AG09319 (cell line): ENCODE measurements at places on chromosomes 7 and 10.

GRCh38 chr10:75803816-75804552, 372.6 kb downstream of the LRMDA start:
- no peak for DNase-seq

- no peak for DNase-seq
Measured at GRCh38 chr7:2864204-2864985, 20.3 kb upstream of the GNA12 start.

GRCh38 chr7:44796034-44796503, 412 bp upstream of the PPIA start:
- DNase-seq = peak; percentile 18

GRCh38 chr10:113127261-113127900, 177.3 kb downstream of the TCF7L2 start:
- DNase-seq = no peak

- DNase-seq = no peak
Measured at GRCh38 chr7:112130729-112131410, 75.3 kb downstream of the DOCK4 start.

- DNase-seq = no peak
Measured at GRCh38 chr7:135454060-135454459, 55.8 kb downstream of the CNOT4 start.

DNA sequence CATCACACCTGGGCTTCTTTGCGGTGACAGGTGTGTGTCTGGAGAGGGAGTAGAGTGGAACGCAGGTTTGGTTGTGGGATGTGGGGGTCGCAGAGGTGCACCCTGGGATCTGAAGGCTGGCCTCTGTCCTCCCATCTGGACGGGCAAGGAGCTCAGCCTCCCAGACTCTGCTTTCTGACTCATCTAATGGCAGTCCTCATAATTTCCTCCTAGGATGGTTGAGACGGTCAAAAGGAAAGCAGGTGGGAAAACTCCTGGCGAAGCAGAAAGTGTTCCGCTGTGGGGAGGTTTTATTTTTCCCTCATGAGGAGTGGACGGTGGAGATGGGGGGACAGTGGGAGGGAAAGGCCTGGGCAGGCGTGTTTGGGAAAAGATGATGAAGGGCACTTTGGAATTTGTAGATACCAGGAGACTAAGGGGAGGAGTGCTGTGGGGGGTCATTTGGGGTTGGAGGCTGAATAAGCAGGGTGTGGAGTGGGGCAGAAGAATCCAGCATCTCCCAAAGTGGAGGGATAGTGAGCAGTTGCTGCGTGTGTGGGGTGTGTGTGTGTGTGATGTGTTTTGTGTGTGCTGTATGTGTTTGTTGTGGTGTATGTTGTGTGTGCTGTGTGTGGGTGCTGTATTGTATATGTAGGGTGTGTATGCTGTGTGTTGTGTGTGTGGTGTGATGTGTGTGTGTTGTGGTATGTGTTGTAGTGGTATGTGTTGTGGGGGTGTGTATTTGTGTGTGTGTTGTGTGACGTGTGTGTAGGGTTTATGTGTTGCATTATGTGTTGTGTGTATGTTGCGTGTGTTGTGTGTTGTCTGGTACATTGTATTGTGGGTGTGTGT, 97.2 kb upstream of the PODXL start:
- no peak for DNase-seq

DNA sequence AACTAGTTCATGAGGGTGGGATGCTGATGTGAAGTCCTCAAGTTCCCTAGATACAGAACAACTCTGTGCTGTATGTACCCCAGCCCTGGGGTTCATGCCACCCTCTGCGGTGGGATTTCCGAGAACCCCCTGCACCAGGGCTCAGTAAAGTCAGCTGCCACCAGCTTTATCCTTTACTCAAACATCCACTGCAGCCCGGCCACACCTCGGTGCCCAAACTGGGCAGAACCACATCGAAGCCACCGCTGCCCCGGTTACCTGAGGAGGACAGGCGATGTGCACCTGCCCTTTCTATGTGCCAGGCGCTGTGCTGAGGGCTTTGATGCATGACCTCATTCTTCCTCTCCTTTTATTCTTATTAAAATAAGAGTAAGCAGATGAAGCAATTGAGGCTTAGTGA, 9.9 kb upstream of the CALML5 start:
- no peak for DNase-seq

DNA sequence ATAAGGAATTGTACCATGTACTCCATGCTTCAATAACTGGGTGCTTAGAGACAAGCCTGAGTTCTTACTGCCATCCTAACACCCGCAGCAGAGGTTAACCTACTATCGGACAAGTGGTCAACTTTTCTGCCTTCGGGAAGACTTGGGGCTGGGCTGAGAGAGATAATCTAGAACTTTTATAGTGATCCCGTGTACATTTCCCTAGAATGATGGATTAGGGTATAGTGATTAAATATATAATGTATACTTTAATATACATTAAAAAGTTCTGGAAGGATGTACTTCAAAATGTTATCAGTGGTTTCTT, 12.2 kb upstream of the HNRNPF start:
- no peak for DNase-seq

GRCh38 chr7:3916146-3916545, 615.1 kb downstream of the SDK1 start:
- no peak for DNase-seq

- DNase-seq = no peak
Measured at GRCh38 chr7:2116989-2117591, 115.7 kb downstream of the MAD1L1 start.

GRCh38 chr7:45665172-45665571, 91.0 kb downstream of the ADCY1 start:
- no peak for DNase-seq

- DNase-seq = no peak
Measured at GRCh38 chr7:124720195-124720594, 45.4 kb downstream of the GPR37 start.

- DNase-seq = no peak
Measured at GRCh38 chr7:3551536-3551935, 250.5 kb downstream of the SDK1 start.

DNA sequence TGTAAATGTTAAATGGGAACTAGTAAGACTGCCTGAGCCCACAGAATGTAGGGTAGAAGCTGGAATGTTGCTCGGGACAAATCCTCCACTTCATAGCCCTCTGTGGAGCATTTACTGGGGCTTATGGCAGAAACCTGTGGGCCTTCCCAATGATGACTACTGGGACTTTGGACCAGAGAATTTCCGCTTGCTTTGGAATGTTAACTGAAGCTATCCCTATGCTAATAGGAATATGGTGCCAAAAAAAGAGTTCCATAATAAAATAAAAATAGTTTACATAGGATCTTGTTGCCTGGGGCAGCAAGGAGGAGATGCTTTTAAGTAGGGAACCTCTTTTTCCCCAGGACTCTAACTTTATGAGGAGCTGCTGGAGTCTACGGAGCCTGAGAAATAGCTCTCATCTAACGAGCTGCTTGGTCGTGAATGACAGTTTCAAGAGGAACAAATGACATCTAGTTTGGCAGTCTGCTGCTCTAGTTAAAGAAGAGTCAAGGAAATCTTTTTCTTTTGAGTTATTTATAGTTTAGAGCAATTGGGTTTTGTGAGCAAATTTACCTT, 5.7 kb upstream of the DYNC2I1 start:
- DNase-seq = no peak

GRCh38 chr10:47372726-47373125, 11.4 kb downstream of the ZNF488 start:
- DNase-seq = no peak
